Right cardiac atrium (tissue), 5 donors: ENCODE measurements at places on chromosomes 6 and 20. TPM values are rescaled to one million over a fixed set of nuclear protein-coding genes. Genes with fewer than 3 reads are reported as not detected.

Gene CCR6
- total RNA-seq, result not detected

Gene PI16
- 48.4 TPM for total RNA-seq

Gene SNPH
- 4.8 TPM for total RNA-seq

Gene TCF21
- 12.8 TPM for total RNA-seq

Gene RAMACL
- 0.31 TPM for total RNA-seq

Gene BNIP5
- total RNA-seq, result not detected

Gene TRIM31
- not detected for total RNA-seq

Gene LHFPL5
- total RNA-seq, result not detected

Gene RSPO3
- 0.82 TPM for total RNA-seq

Gene HLA-DQB1
- 14.8 TPM for total RNA-seq

Gene TBXT
- not detected for total RNA-seq

DNA sequence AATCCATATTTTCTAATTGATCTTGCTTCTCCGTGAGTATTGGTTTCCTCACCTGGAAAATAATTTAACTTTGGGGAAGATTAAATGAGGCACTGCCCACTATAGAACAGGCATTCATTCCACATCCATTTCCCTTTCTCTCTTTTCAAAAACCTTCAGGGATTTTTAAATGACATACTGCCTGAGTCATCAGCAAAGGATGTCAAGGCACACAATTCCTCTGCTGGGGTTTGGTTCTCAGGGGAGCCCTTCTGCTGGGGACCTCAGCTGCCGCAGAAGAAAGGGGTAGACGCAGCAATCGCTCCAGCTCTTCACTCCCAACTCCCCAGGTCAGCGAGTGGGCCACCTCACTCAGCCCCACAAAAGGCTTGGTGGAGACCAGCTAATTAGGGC is 90.7 kb upstream of the BACH2 start:
- no peak for DNase-seq

DNA sequence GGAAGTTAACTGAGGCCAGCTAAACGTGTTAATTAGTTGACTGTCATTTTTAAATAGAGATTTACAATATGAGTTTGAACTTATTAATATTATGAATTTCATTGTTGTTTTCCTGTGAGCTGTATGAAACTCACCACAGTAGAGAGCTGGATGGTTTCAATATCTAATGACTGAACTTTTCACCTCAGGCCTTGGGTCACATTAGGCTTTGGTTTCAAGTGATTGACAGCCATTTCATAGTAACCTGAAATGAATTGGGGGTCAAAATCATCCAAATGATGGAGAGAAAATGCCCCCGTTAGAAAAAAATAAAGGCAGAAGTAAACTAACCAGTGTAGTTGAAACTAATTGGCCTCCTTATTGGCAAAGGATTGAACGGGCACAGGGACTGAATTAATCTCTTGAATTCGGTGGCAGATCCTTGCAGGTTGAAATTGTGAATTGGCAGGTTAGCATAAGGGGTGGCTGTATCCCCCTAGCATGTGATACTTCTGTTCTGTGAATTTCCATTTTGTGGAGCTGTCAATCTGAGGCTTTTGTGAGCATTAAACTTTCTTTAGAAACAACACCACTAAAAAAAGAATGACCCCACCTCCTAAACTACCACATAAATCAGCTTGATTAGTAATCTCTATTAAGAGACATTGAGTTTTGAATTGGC is 155.1 kb upstream of the MMS22L start:
- no peak for DNase-seq

DNA sequence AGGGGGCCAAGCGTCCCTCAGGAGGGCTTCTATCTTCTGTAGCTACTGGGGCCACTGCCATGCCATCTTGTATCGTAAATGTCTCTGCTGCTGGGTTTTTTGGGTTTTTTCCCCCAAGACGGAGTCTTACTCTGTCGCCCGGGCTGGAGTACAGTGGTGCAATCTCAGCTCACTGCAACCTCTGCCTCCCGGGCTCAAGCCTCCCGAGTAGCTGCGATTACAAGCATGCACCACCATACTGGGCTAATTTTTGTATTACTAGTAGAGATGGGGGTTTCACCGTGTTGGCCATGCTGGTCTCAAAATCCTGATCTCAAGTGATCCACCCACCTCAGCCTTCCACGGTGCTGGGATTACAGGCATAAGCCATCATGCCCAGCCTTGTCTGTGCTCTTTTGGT is 111.3 kb upstream of the LOC128125822 start:
- DNase-seq, result no peak

GRCh38 chr6:52644253-52644652 is 26.7 kb upstream of the TMEM14A start:
- no peak for DNase-seq

DNA sequence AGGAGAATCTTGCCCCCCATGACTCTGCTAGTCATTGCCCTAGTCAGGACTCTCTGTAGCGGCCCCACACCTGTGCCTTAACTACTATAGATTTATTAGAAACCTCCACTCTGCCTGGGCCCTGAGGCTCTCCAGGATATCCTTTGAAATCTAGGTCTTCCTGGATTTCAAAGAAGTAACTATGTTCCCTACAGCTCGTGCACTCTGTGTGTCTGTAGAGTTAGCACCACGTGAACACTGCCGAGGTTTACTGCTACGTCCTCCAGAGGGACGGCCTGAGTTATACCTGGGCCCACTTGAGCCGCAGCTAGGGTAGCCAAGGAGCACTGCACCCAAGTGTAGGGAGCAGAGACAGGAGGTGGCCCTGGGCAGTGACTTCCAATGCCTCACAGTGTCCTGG is 19.8 kb downstream of the GLP1R start:
- DNase-seq, result no peak

- no peak for DNase-seq
Observed at GRCh38 chr20:12740647-12741046, 268.1 kb upstream of the SPTLC3 start.

DNA sequence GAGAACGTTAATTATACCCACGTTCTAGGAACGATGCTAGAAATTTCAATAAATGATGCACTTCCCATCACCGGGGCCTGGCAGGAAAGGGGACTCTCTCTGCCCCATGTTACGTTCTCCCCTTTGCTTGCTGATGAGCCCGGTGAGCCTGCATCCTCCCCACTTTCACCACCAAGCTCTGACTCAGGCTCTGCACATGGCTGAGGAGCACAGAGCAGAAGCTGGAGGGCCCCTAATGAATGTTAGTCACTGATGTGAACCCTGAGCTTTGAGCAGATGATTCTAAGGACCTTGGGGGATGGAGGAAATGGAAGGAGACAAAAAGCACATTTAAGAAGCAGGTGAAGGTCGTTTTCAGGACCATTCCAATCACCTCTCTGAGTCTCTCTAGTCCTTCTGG is 468.2 kb upstream of the ARID1B start:
- DNase-seq, result no peak

DNA sequence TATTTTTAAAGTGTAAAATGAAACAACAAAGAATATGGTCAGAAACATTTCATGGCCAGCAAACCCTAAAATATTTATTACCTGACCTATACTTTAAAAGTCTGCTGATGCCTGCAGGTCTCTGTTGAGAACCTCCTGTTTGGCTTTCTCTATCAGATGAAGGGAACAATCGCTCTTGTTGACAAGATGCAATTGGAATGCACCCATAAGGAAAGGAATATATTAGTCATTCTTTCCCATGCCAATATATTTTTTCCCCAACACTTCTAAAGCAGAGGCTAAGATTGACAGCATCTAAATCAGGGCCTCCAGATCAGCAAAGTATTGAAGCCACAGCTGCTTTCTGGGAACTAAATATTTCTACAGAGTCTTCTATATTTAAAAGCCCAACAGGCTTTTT is 897.8 kb downstream of the EPHA7 start:
- no peak for DNase-seq

GRCh38 chr20:37693242-37693634 is 592 bp upstream of the CTNNBL1 start:
- DNase-seq, result no peak

DNA sequence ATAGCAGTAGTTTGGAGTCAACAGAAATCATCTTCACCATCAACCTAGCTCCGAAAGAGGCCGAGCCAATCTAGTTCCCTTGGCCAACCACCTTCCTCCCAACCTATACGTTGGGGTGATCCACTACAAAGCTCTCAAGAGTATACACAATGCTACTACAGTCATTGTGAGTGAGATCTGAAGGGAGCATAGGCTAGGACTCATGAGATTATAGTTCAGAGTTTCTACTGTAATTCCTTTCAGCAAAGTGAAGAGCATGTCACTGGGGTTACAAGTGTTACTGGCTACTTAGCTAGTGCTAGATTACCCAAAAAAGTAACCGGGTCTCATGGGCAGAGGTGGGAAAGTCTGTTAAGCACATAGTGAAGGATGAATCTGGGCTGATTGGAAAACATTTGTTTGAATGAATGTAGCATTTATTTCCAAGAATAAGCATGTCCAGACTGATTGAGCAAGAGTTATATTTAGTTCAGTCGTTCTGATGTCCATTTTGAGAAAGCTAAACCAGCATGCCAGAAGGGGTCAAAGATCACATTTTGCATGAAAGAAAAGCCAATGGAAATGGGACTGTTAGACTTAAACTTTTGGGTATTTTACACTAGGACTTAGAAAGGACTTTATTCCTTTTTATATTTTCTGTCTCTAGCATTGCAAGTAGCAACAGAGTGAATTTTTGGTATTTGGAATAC is 10.5 kb upstream of the ESR1 start:
- DNase-seq, result no peak

- no peak for DNase-seq
Observed at GRCh38 chr6:50056242-50056641, 6.5 kb upstream of the DEFB112 start.

GRCh38 chr20:21702553-21703470 is 2.7 kb upstream of the PAX1 start:
- peak; percentile 53 for DNase-seq

- peak; percentile 73 for DNase-seq
Observed at GRCh38 chr6:137811121-137811915, 55.7 kb upstream of the TNFAIP3 start.

DNA sequence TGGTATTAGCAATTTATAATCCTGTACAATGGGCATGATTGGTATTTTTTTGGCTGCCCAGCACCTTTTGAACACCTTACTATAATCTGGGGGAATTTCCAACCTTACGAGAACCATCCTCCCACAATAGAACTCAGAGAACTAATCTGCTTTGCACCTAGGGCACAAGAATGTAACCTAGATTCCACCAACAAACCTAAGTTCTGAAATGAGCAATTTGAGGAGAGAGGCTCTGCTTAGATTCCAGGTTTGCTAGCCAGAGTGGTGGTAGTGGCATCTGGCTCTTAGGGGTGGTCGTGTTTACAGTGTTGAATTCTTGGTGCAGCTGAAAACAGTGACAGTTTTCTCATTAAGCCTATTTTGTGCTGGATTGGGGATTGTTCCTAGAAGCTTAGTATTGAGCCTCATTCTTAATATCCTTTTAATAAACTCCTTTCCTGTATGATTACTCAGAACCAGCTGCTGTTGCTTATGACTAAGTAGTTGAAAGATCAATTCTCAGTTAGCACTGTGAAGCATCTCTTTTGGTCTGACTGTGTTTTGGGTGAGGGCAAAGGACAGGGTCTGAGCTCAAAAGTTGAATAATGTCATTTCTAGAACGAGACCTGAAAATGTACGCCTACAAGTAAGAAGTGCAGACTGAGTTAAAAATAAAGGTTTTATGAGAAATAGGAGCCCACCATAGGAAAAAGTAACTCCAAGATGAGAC is 385.6 kb downstream of the CDKAL1 start:
- no peak for DNase-seq

- DNase-seq, result no peak
Observed at GRCh38 chr6:16403831-16404230, 165.4 kb downstream of the GMPR start.

GRCh38 chr20:24519476-24519875 is 50.0 kb downstream of the SYNDIG1 start:
- DNase-seq, result no peak

GRCh38 chr20:420166-420620 is 12.1 kb downstream of the RBCK1 start:
- peak; percentile 52 for DNase-seq

DNA sequence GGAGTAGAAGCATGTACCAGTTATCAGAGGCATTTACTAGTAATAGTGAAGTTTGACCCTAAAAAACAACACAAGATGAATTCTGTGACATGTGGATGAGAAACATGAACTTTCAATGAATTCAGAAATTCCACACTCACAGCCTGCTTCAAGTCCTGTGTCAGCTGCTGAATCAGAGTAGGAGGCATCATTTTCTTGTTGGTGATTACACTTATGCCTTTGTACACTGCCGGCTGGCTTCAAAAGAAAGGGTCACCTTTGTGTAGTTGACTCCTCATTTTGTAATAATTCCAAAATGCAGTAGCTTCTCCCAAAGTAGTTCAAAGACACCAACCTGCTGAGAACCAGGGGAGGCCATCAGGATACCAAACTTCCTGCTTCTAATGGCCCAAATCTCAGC is 165.5 kb downstream of the BACH2 start:
- DNase-seq, result no peak

DNA sequence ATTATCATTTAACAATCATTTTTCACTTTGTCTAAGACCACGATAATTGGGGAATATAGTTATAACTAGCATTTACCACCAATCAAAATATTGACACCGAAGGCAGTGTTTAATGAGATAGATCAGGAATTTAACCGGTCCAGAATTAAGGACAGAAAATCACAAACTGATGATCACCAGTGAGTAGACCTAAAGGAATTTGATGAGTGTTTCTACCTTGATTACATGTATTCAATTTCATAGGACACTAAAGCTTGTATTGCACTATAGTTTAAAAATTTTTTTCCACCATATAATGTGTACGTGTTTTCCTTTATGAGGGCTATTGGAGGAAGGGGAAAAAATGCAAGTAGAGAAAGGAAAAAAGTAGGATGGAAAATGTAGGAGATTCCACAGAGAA is 22.6 kb upstream of the ARHGAP18 start:
- DNase-seq, result no peak

GRCh38 chr6:2715737-2716136 is 35.0 kb downstream of the MYLK4 start:
- DNase-seq, result no peak
